ENCODE measurements at places on chromosomes 3 and 15. TPM values are rescaled to one million over a fixed set of nuclear protein-coding genes. Genes with fewer than 3 reads are reported as not detected.

Gene MAGEL2
- total RNA-seq, result under 0.01 TPM

Gene ACKR4
- 3.4 TPM for total RNA-seq

Gene MCF2L2
- total RNA-seq, result 0.29 TPM

Gene CYP1A2
- not detected for total RNA-seq

Gene GOLGA6L7
- not detected for total RNA-seq

Gene ZPLD1
- total RNA-seq, result 0.14 TPM

Gene OR5K2
- total RNA-seq, result not detected

Gene EFHB
- total RNA-seq, result not detected

Gene ANKUB1
- not detected for total RNA-seq

Gene KLF15
- total RNA-seq, result 0.29 TPM

Gene MOBP
- not detected for total RNA-seq

Gene GLDN
- 0.29 TPM for total RNA-seq

Gene ADGRG7
- total RNA-seq, result not detected

Gene PARP15
- 0.22 TPM for total RNA-seq

Gene GHSR
- not detected for total RNA-seq

Gene CDHR4
- total RNA-seq, result not detected

Gene VWA5B2
- not detected for total RNA-seq

Measured in placental pericyte (primary cell).